ENCODE measurements at places on chromosomes 4 and X.
A peak's percentile ranks its signal among the peaks of the same experiment; 100 is the strongest.

GRCh38 chrX:65866773-65867172, 173.1 kb downstream of the VSIG4 start:
- ATAC-seq, result no peak

- ATAC-seq, result peak; percentile 68
Observed at GRCh38 chr4:98614662-98615061, 43.7 kb downstream of the TSPAN5 start.

- ATAC-seq, result no peak
Observed at GRCh38 chr4:25821899-25822298, 40.9 kb downstream of the SEL1L3 start.

DNA sequence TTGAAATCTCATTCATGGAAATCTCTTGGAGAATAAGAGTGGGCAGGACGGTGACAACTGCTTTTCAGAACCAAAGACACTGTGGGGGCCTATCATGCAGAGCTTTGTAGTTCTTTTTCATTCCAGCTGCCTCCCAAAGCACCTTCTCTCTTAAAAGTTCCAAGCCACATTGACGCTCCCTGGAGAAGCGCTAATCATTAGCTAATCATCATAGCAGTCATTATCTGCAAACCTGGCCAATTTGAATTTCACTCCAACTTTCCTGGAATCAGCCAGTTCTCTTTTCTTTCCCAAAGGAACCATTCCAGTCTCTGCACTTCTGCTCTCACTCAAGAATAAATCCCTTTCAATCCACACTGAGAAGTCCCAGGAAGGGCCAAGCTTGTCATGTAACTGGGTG, 1144.1 kb upstream of the IGFBP7 start:
- no peak for ATAC-seq

DNA sequence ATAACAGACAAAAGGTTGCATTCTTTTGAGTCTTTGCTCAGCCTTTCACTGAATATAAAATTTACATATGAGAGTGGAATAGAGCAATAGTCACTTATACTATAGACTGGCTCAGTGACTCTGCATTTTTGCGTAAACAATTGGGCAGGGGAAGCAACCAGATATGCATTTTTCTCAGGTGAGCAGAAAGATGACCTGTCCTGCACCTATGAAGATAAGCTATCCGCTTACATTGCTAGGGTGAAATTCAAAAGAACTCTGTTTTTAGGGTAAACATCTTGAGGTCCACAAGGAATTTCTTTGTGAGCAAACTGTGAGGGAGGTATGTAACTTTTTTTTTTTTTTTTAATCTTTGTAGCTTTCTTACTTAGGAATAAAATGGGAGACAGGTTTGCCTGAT, 602.4 kb upstream of the PRKX start:
- ATAC-seq, result no peak

GRCh38 chr4:63316633-63317032, 1092.6 kb downstream of the TECRL start:
- ATAC-seq, result no peak

- ATAC-seq, result no peak
Observed at GRCh38 chr4:18202486-18202885, 180.9 kb upstream of the LCORL start.

DNA sequence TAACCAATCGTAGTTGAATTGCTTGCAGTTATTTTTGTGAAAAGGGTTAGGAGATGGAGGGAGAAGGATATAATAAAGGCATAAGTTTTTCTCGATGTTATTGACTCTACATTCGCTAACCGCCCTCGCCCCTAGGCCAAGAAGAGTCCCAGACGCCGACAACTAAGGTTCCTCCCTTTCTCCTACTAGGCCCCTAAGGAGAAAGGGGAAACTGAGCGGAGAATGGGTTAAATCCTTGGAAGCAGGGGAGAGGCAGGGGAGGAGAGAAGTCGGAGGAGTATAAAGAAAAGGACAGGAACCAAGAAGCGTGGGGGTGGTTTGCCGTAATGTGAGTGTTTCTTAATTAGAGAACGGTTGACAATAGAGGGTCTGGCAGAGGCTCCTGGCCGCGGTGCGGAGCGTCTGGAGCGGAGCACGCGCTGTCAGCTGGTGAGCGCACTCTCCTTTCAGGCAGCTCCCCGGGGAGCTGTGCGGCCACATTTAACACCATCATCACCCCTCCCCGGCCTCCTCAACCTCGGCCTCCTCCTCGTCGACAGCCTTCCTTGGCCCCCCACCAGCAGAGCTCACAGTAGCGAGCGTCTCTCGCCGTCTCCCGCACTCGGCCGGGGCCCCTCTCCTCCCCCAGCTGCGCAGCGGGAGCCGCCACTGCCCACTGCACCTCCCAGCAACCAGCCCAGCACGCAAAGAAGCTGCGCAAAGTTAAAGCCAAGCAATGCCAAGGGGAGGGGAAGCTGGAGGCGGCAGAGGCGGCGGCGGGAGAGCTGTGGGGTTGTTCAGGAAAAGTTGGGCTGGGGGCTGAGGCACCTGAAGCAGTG, 5.9 kb downstream of the ATOH1 start:
- no peak for ATAC-seq

GRCh38 chr4:73341454-73341853, 62.6 kb upstream of the ALB start:
- ATAC-seq, result peak; percentile 91

Data from SK-N-SH treated with all-trans-retinoic acid at 6 μM for 48 hours (cell line).